ENCODE measurements at places on chromosomes 13 and 19.

GRCh38 chr13:80989747-80990146 lies 648.8 kb upstream of the SPRY2 start:
- no peak for DNase-seq

DNA sequence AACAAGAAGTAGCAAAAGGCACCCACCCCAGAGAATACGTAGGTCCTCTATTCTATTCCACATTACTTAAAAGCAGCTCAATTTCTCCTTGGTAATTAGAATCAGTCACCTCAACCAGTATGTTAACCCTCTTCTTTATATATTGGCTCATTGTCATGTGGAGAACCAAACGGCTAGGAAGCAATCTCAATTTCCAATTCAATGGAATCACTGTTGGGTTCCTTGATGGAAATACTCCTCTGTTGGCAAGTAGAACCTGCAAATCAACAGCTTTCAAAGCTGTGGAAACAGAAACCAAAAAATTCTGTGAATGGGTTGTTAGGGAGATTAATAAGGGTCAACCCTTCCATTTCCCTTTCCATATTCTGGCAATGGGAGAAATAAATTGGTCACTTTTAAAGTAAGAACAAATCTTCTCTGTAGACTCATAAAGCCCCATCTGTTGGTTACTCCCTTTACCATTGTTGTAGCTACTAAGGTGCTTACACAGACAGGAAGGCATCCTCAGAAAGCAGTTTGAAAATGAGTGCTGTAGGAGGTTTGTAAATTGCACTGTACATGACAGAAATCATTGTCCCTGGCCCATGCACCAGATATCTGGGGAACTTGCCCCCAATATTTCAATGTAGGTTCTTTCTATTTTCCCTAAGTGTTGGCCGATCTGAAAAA lies 138.6 kb upstream of the UFM1 start:
- DNase-seq = no peak

- no peak for DNase-seq
Measured at GRCh38 chr13:112974125-112974524, 5.1 kb downstream of the MCF2L start.

DNA sequence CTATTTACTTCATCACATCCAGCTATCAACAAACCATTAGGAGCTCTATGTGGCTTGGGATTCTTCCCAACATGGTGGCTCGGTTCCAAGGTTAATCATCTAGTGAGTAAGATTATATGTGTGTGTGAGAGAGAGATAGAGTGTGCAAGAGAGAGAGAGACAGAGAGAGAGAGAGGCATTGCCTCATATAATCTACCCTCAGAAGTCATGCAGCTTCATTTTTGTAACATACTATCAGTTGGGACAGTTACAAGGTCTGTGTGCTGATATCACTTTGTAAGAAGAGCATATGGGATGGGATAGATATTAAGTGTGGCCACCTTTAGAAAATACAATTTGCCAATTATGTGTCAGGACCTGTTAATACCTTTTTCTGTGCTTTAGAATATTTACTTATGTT lies 104.1 kb downstream of the NDFIP2 start:
- no peak for DNase-seq

DNA sequence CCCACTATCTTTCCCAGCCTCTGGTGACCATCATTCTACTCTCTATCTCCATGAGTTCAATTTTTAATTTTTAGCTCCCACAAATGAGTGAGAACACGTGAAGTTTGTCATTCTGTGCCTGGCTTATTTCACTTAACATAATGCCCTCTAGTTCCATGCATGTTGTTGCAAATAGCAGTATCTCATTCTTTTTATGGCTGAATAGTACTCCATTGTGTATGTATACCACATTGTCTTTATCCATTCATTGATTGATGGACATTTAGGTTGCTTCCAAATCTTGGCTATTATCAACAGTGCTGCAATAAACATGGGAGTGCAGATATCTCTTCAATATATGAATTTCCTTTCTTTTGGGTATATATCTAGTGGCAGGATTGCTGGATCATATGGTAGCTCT lies 22.9 kb upstream of the ZFP82 start:
- no peak for DNase-seq

DNA sequence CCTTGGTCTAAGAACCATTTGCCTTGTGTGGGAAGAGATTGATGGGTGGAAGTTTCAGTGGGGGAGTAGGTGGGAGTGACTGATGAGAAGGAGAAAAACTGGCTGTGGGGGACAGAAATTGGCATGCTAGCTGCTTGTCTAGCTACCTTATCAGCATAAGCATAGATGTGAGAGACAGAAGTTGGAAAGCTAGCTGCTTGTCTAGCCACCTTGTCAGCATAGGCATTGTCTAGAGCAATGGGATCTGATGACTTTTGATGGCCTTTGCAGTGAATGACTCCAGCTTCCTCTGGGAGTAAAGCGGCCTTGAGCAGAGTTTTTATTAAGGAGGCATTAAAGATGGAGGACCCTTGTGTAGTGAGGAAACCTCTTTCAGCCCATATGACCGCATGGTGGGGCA lies 9.9 kb upstream of the NCR1 start:
- no peak for DNase-seq

GRCh38 chr19:38650172-38650775 lies 2.8 kb downstream of the ACTN4 start:
- DNase-seq = no peak

DNA sequence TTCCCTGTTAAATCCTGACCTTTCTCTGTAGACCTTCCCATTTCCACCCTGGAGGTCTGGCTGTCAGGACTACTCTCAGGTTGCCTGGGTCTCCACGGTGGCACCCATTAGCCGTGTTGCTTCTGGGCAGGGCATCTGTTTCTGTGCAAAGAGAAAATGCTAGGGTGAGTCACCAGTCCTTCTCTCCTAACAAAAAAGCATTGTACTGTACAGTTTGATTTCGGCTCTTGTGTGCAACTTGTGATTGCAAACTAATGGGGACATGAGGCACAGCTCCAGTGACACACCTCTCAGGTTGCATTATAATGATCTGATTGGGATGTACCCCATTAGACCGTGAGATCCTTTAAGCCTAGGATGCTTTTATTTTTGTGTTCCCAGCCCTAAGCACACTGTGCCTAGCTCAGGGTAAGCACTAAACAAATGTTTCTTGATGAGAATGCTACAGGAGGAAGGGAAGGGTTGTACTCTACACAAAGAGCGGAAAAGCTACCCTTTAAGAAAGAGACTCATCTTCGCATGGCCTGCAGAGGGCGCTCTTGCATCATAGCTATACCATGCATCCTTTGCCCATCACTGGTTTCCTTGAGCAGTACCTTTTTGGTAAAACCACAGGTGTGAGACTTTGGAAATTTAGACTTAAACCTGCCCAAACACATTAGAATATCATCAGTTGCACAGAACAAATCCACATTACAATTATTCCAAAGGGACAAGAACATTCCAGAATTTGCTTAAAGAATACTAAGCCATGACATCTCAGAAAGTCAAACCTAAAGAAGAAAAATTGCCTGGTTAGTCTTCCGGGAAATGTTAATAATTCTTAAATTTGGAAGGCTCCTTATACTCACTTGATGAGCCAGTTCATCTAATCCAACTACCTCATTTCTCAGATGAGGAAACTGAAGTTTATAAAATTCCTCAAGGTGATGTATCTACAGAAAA lies 20.3 kb upstream of the TRIM13 start:
- peak; percentile 64 for DNase-seq
